ENCODE measurements at places on chromosomes 1 and 21. TPM values are rescaled to one million over a fixed set of nuclear protein-coding genes. Genes with fewer than 3 reads are reported as not detected.

The PTPN7 gene
- total RNA-seq: 0.58 TPM

The AVPR1B gene
- total RNA-seq: not detected

The MXRA8 gene
- 139 TPM for total RNA-seq

The GPX7 gene
- total RNA-seq: 5.7 TPM

The YOD1 gene
- 13.4 TPM for total RNA-seq

The PDPN gene
- 39.7 TPM for total RNA-seq

The SOX13 gene
- total RNA-seq: 9.2 TPM

The ALX3 gene
- not detected for total RNA-seq

The RNF223 gene
- 0.18 TPM for total RNA-seq

The IGSF3 gene
- 11.7 TPM for total RNA-seq

The SPRR2G gene
- not detected for total RNA-seq

All from astrocyte (in vitro differentiated cells and primary cell).